ENCODE measurements at places on chromosomes 4 and X.

- no peak for DNase-seq
Measured at GRCh38 chrX:83022020-83022419, 486.1 kb upstream of the POU3F4 start.

DNA sequence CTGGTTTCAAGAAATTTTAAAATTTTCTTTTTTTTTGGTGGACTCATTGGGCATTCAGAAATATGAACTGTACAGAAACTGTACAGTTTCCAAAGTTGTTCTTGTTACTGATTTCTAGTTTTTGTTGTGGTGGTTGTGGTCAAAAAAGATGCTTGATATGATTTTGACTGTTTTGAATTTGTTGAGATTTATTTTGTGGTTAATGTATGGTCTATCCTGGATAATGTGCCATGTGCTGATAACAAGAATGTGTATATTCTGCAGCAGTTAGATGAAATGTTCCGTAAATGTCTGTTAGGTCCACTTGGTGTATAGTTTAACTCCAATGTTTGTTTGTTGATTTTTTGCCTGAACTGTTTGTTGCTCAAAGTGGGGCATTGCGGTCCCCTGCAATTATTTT is 127.6 kb upstream of the NUDT6 start:
- DNase-seq = no peak

DNA sequence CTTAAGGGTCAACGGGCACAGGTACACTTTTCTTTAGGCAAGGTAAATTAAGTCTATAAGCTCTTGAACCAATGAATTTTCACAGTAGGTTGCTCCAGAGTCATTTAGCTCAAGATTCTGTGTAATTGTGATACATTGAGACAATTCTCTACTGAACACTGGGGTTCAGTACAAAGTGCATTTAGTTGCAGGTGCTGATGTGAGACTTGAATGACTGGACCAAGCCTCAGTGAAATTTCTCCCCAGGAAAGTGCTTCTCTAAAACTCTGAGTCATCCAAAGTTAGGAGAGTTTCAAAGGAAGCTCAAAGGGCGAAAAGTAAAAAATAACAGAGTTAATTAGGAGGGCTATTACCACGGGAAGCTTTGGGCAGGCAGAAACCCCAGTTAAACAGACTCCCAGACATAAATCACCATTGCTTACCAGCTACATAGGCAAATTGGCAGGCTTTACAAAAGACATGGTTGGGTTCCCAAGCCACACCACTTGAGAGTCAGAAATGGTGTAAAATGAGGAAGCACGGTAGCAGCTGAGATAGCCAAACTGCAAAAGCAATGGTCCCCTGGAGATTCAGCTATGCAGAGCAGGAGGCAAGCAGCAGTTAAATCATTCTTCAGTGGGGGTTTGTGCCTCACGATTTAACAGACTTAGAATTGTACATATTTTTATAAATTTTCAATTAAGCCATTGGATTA is 202.6 kb downstream of the PCDH19 start:
- no peak for DNase-seq

GRCh38 chr4:17694552-17694951 is 80.1 kb downstream of the MED28 start:
- no peak for DNase-seq

DNA sequence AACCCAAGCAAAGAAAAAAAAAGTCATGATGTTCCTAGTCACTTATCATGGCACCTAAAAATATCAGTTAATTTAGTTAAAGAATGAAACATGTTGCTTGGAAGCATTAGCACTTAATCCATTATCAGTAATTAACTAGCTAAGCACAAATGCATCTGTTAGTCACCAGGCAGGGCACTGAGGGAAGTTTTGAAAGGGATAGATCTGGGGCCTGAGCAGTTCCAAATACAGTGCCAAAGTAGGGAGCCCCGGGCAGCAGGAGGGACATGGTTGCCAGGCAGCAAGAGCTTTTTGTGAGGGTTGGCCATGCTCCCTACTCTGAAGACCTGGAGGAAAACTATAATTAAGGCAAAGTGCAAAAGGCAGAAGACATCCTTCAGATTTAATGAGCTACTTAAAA is 62.0 kb downstream of the PHKA1 start:
- DNase-seq = no peak

DNA sequence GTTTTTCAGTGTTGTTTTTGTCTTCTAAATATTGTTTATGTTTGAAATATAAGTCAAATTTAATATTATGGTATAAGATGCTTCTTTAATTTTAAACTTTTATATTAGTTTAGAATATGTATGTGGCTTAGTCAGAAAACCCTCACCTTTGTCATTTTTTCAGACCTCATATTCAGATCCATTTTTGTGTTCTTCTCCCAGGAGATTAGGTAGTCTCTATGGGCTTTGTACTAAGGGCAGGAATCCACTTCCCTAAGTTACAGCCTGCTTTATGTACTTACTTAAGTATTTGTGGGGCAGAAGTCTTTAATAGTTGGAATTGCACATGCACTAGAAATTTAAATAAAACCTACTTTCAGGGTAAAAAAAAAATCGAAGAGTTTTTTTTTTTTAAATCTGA is 63.5 kb upstream of the TENM3 start:
- DNase-seq = no peak

- peak; percentile 42 for DNase-seq
Measured at GRCh38 chrX:132651421-132652086, 162.7 kb upstream of the MBNL3 start.

- no peak for DNase-seq
Measured at GRCh38 chr4:155612074-155612473, 54.6 kb upstream of the GUCY1A1 start.

- DNase-seq = no peak
Measured at GRCh38 chr4:48127682-48128404, 6.2 kb downstream of the TXK start.

DNA sequence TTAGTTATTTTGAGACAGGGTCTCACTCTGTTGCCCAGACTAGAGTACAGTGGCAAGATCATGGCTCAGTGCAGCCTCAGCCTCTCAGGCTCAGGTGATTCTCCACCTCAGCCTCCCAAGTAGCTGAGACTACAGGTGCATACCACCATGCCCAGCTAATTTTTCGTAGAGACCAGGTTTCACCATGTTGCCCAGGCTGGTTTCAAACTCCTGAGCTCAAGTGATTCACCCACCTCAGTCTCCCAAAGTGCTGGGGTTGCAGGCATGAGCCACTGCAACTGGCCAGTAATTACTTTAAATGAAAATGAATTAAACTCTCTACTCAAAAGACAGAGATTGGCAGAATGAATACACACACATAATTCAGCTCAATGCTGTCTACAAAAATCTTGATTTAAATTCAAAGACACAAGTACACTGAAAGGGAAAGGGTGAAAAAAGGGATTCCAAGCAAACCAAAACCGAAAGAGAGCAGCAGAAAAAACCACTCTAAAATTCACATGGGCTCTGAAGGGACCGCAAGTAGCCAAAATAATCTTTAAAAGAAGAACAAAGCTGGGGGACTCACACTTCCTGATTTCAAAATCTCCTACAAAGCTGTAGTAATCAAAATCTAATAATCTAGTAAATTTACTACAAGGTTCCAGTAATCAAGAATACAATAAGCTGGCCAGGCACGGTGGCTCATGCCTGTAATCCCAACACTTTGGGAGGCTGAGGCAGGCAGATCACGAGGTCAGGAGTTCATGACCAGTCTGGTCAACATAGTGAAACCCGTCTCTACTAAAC is 11.8 kb upstream of the SPON2 start:
- peak; percentile 47 for DNase-seq

DNA sequence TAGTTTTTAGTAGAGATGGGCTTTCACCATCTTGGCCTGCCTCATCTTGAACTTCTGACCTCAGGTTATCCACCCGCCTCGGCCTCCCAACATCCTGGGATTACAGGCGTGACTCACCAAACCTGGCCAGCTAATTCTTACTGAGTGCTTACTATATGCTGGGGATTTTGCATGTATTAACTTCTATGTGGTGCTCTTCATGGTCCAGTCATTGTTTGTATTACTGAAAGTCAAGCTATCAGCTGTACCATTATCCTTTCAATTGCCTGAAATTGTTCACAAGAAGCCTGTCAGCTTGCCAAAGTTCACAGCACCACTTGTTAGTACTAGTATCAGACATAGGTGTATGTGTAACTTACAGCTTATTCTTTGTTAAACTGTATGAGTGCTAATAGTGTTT is 1272.1 kb downstream of the ARAP2 start:
- DNase-seq = no peak

GRCh38 chr4:53348046-53348445 is 17.8 kb downstream of the SCFD2 start:
- no peak for DNase-seq

DNA sequence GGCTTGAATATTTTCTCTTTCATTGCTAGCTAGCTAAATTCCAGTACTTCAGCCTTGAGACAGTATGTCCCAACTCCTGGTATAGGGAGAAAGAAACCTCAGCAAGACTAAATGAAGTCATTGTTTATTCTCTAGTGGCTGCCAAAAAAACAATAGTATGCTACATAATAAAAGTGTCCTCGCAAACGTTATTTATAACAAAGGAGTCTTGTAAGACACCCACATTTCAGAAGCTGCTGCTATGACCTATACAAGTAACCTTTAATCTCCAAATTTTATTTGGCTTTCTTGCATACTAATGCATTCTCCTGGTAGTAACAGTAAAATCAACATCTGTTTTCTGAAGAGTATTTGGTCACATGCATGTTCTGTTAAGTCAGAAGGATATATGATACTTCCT is 28.8 kb downstream of the NEK1 start:
- DNase-seq = no peak

GRCh38 chr4:113781439-113782040 is 20.0 kb upstream of the CAMK2D start:
- DNase-seq = no peak

- DNase-seq = no peak
Measured at GRCh38 chr4:148634476-148634875, 192.3 kb upstream of the NR3C2 start.

- DNase-seq = no peak
Measured at GRCh38 chr4:182492423-182492822, 249.2 kb downstream of the TENM3 start.

DNA sequence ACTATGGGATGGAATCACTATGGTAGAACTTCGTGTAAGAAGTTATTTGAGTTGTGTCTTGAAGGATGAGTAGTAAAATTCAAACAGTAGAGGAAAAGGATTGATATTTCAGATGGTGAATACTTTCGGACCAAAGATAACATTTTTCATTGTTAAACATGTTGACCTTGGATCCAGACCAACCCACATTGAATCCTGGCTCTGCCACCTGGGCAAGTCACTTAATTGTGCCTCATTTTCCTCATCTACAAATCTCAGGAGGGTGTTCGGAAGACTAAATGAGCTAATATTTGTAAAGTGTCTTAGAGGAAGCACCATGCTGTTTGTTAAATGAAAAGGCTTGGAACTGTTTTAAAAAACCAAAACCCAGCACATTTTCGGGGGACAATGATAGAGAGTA is 1.4 kb upstream of the AIFM1 start:
- DNase-seq = no peak

GRCh38 chr4:155582971-155583437 is 83.6 kb upstream of the GUCY1A1 start:
- DNase-seq = no peak

DNA sequence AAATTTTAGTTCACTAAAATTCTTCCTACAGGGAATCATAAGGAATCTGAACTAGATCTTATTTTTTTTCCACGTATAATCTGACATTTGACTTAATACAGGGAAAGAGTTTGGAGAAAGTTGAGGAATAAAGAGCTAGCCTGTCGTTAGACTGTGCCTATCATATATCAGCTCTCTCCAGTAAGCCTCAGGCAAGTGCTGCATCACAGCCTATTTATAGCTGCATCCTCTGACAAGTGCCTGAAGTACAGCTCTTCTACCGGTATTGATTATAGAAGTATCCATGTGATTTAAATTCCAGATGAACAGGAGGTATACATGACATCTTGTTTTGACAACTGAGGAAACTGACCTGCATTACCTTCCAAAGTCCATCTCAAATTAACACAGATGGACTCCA is 248.9 kb downstream of the TLL1 start:
- no peak for DNase-seq

DNA sequence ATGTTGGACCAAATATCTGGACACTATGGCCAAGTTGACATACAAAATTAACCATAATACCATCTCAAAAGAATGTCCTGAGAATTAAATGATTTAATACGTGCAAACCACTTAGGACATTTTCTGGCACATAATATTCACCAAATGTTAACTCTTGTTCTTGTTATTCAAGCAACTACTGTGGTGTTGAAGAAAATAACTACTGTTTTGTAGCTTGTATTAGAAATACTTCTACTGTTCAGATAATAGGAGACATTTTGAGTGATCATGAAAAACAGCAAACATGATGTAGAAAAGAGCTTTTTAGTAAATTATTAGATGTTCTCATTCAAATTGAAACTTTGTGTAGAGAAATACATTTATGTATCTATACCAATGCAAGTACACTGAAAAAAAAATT is 140.7 kb upstream of the SMIM31 start:
- no peak for DNase-seq

GRCh38 chr4:5211282-5211839 is 160.1 kb downstream of the STK32B start:
- no peak for DNase-seq

DNA sequence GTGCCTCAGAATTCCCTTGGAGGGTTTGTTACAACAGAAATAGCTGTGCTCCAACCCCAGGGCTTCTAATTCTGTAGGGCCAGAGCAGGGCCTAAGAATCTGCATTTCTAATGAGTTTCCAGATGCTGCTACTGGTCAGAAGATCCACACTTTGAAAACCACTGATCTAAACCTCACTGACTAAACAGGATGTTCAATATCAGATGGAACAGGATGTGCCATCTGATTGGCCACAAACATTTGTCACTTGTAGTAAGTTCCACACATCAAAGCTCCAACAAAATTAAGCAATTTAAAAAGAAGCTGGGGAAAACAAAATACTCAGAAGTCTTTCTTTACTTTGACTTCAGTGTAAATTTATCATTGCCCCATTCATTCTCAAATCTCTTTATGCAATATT is 14.3 kb downstream of the CASK start:
- no peak for DNase-seq

DNA sequence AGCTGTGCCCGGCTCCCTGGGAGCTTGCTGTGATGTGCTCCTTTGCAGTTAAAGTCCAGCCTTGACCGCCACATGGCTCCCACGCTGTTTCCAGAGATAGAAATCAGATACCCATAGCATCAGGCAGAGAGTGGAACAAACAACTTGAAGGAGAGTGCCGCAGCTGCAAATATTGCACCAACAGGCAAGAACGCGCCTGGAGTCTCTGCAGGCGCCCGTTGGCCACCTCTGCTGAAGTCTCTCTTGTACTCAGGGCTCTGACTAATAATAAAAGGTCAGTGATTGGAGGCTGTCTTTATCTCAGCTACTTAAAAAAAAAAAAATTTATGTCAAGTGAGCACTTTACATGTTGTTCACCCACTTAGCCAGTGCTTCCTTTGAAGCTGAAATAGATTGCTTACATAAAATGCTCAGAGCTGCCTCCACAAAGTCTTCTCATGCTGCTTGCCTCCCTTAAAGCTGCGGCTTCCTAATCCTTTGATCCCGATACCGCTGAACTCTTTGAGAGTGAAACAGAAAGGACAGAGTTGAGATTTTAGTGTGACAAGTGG is 30.9 kb upstream of the TENM3 start:
- DNase-seq = no peak

GRCh38 chr4:78004270-78004669 is 52.9 kb upstream of the FRAS1 start:
- no peak for DNase-seq

- no peak for DNase-seq
Measured at GRCh38 chrX:11427453-11428071, 134.3 kb downstream of the AMELX start.

GRCh38 chr4:147456706-147457105 is 24.2 kb upstream of the EDNRA start:
- DNase-seq = no peak

Measured in vagina (tissue), 2 donors.